Stimulated activated naive B cell treated with anti-CD40 and anti-IgM and Interleukin-4, amounts not matched to agents 10 μg/mL and 1 μg/mL and 100 μg/mL, for 72 hours (primary cell): ENCODE measurements at places on chromosomes 7 and 10.

- DNase-seq = no peak
These were observed 695.4 kb downstream of the LRMDA start for GRCh38 chr10:76126607-76127527.

DNA sequence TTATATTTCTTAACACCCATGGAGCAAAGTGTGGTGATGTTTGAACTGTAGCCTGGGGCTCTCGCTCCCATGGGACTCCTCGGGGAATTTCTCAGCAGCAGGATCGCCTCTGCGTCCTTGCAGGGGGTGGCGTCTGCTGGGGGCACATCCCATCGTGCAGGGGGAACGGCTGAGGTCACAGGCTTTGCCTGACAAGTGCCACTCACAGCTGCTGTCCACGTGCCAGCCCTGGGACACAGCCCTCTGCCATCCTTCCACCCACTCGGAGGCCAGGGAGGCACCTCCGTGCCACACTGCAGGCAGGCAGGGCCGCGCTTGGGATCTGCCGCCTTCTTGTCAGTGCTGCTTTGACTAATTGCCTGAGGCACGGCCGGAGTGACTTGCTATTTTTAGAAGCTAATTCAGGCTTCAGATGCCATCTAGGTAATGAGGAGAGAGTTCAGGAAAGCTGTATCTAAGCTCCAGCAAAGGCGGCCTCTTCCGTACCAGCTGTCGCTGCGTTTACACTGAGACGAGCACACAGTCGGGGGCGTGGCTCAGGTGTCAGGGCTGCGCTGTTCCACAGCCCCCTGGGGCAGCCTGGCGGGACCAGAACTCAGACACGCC is 45.7 kb downstream of the PITRM1 start:
- no peak for DNase-seq

DNA sequence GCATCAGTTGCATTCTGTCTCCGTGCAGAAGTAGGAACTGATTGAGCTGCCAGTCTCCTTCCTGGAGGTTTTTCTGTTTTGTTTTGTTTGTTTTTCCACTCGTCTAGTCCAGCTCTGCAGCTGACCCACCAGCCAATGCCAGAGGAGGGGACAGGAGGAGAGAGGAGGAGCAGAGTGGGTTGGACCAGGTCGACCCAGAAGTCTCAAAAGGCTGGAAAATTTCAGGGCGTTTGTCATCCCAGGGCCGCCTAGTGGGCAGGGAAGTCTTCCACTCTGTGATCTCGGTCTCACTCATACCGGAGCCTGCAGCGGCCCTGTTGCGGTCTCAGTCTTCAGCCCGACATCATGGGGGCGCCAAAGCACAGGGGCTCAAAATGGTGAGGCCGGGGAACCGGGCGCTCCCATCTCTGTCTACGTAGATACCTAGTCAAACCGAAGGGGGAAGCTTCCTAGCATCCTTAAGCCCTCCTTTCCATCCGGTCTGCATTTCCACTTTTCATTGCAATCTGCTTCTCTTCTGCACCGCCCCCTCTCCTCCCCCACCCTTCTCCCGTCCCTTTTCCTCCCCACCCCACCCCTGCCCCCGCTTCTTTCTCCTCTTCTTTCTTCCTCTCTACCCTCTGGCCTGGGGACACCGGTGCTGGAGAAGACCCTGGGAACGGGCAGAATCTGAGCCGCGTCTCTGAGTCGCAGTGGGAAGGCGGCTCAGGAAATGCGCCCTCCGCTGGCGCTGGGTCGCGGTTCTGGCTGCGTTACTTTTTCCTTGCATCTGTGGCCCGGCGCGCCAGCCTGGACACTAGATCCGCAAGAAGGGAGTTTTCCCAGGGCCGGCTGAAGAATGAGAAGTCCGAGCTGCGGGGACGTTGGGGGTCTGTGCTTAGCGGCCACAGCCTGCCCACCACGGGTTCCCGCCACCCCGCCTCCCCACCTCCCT is 16.2 kb upstream of the PAX2 start:
- no peak for DNase-seq

DNA sequence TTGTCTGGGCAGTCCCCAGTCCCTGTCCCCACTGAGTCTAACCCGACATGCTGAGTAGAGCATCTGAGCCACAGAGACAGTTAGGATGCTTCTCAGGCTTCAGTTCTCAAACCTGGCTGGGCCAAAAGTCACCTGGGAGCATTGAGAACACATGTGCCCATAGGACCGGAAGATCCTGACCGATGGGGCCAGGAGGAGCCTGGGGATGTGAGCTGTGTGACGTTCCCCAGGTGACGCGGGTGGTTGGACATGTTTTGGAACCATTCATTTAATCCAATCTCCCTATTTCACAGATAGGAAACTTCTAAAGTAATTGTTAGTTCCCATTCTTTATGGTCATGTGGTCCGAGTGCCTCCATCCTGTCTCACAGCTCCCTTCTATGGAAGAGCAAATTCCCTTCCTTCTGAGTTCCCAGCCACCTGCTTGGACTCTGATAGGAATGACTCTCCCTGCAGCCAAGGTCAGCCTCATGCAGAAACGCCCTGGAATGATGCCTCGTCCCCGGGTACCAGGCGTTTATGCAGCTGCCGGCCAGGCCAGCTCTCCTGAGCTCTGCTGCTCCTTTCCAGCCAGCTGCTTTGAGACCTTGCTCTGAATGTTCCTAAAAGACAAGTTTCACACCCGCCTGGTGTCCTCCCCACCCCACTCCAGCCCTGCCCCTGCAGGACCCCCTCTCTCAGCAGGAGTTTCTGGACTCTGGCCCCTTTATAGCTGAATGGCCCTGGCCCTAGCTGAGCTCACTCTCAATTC is 166.5 kb upstream of the RHEB start:
- no peak for DNase-seq

- DNase-seq = no peak
These were observed 25.0 kb upstream of the ITGB8 start for GRCh38 chr7:20305726-20306125.
